ENCODE measurements at places on chromosomes 3 and 15.

DNA sequence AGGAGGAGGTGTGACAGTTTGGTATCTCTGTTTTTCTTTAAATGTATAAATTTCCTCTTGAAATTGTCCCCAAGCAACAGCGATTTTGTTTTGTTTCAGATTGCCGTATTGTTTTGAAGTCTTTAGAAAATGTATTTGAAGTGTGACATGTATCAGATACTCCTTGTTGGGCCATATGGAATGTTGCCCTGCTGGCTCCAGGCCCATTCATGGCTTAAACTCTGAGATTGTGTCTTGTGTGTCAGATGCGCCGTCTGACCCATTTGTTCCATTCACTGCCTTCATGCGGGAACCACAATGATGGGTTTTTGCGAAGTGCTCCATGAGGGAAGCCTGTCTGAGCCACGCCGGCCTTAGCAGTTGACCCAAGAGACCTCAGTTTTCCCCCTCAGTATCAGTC is 75.2 kb upstream of the ADAMTSL3 start:
- no peak overlapping the region for H3K4me3 ChIP-seq
- H3K36me3 ChIP-seq, result no peaks in the 10 kb centered on the region
- DNase-seq, result no peak
- H3K27ac ChIP-seq, result no peak overlapping the region
- H3K4me1 ChIP-seq, result no peaks in the 10 kb centered on the region

- DNase-seq, result no peak
- peaks cover 10% of the 10 kb centered on the region for H3K4me1 ChIP-seq
- H3K27ac ChIP-seq, result no peak overlapping the region
- H3K36me3 ChIP-seq, result no peaks in the 10 kb centered on the region
- H3K27me3 ChIP-seq, result no peaks in the 10 kb centered on the region
- no peak overlapping the region for H3K4me3 ChIP-seq
Observed at GRCh38 chr3:58570851-58571250, 6.3 kb downstream of the FAM107A start.

- H3K27me3 ChIP-seq, result no peaks in the 10 kb centered on the region
- no peaks in the 10 kb centered on the region for H3K36me3 ChIP-seq
- H3K27ac ChIP-seq, result peak overlapping the region; percentile 12
- peak; percentile 84 for DNase-seq
Observed at GRCh38 chr3:17730318-17730967, 12.0 kb downstream of the TBC1D5 start.

GRCh38 chr15:68317281-68318007 is 39.9 kb downstream of the FEM1B start:
- DNase-seq, result no peak
- H3K36me3 ChIP-seq, result no peaks in the 10 kb centered on the region

All from PC-3 (cell line).